BJ (cell line): ENCODE measurements at places on chromosomes 12 and 14.

- no peak for DNase-seq
Measured at GRCh38 chr12:102356690-102357089, 123.7 kb downstream of the IGF1 start.

GRCh38 chr14:96904201-96904600 is 107.0 kb downstream of the VRK1 start:
- no peak for DNase-seq

DNA sequence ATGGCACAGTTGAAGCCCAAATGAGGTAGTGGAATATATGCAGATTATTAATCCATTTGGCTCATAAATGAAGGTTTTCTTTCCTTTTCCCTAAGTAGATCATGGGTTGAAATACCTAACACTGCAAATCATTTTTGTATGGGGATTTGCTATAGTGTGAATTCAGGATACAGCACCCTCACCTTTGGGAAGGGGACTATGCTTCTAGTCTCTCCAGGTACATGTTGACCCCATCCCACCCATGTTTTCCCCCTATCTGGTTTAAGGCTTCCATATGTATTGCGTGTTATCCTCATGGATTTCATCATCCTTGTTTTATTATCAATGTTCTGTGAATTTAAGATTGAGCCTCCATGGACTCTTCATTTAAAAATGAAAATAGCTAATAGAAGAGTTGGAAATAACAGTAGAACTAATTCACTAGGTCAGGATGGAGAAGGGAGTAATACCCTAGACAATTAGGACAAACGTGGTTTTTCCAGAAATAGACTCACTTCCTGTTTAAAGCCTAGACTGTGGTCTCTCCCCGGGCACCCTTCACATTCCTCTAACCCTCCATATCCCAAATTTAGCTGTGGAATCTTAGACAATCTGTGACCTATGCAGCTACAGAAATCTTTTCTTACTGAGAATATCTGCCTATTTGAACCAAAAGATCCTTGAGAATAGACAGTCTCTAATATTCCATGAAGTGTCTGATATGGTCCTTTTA is 56.5 kb downstream of the DAD1 start:
- DNase-seq = peak; percentile 35

- DNase-seq = peak; percentile 98
Measured at GRCh38 chr14:75184492-75184891, 8.1 kb upstream of the TMED10 start.
